ENCODE measurements at places on chromosomes 7 and 10.
A peak's percentile ranks its signal among the peaks of the same experiment; 100 is the strongest.

GRCh38 chr10:117138838-117139580 is 939 bp upstream of the VAX1 start:
- no peak for DNase-seq

- DNase-seq: no peak
These were observed 303.7 kb downstream of the BAMBI start for GRCh38 chr10:28981007-28981406.

DNA sequence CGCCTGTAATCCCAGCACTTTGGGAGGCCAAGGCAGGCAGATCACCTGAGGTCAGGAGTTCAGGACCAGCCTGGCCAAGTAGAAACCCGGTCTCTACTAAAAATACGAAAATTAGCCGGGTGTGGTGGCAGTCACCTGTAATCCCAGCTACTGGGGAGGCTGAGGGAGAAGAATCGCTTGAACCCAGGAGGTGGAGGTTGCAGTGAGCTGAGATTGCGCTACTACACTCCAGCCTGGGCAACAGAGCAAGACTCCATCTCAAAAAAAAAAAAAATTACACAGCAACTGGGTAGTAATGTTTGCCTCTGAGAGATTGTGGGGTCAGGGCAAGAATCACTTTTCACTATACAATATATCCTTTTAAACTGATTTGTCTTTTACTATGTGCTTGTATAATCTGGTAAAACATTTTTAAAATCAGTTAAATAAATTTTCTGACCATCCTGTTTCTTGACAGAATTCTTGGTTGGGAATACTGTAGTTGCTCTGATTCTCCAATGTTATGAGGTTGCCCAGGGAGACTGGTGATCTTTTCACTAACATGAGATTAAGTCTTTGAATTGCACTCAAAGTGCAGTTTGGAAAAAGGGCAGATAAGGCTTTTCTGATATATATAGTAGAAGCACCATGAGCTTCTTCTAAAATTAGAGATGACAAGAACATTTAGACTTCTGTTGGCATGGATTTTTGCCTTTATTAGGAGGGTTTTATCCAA is 1.5 kb downstream of the ENTPD7 start:
- no peak for DNase-seq

DNA sequence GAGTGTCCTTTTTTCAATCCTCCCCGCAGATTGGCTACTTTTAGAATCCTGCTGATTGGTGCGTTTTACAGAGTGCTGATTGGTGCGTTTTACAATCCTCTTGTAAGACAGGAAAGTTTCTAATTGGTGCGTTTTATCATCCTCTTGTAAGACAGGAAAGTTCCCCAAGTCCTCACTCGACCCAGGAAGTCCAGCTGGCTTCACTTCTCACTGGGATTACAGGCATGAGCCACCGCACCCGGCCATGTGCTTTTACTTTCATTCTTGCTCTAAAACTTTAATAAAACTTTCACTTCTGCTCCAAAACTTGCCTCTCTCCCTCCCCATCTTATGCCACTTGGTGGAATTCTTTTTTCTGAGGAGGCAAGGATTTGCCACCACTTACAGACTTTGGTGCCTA is 17.0 kb upstream of the WAPL start:
- no peak for DNase-seq

GRCh38 chr10:113716109-113716910 is 35.2 kb upstream of the PLEKHS1 start:
- DNase-seq: no peak

- DNase-seq: no peak
These were observed 33.0 kb downstream of the BRI3 start for GRCh38 chr7:98314469-98314868.

- DNase-seq: no peak
These were observed 30.5 kb downstream of the ANXA8 start for GRCh38 chr10:47453141-47454007.

- no peak for DNase-seq
These were observed 485.2 kb downstream of the SORCS1 start for GRCh38 chr10:106679314-106679713.

DNA sequence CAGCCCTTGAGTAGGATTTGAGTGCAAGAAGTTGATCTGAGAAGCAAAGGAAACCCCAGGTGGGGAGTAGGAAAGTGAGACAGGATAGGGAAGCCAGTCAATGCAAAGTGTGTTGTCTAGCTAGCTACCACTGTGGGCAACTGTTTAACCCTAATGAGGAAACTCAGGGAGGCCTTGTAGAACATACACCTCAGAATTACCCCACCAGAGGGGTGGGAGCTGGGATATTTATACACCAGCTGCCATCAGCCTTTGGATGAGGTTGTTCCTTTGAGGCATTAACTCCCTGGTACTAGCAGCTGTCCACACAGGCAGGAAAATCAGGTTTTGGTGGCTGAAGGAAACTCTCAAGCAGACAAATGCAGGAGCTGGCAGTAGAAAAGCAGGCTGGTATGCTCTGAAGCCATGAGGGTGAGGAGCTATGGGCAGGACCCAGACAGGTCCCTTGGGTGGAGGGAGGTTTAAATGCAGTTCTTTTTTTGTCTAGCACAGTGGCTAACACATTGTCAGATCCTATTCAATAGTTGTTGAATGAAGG is 60.1 kb upstream of the ARID5B start:
- DNase-seq: no peak

DNA sequence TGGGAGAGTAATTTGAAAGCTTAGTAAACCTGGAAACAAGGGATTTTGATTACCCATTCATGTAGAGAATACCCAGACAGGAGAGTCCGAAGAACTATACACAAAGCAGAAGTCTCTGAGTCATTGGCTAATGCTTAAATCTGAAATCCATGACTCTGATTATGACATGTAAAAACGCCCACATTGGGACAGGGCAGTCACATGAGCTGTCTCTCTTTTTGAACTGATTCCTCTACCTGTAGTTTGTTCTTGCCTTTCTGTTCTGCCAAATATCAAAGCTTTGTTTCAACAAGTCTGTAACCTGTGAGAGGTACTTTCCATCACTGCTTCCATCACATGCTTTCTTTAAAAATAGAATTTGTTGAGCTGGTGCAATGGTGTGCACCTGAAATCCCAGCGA is 4.3 kb upstream of the GPNMB start:
- DNase-seq: no peak

GRCh38 chr7:91103363-91103762 is 160.9 kb upstream of the FZD1 start:
- no peak for DNase-seq

DNA sequence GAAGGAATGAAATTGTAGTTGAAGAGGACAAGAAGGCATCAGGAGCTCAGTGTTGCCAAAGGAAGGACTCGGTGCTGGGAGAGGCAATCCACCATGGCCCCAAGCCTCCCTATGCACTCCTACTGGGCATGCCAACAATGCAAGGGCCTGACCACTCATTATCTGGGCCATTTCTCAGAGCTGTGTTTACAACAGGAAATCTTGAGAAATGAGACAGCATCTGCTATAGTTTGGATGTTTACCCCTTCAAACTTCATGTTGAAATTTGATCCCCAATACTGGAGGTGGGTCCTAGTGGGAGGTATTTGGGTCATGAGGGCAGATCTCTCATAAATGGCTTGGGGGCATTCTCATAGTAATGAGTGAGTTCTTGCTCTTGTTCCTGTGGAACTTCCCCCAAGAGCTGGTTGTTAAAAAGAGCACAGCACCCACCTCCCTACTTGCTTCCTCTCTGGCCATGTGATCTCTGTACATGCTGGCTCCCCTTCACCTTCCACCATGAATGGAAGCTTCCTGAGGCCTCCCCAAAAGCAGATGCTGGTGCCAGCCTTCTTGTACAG is 50.8 kb upstream of the AOAH start:
- no peak for DNase-seq

DNA sequence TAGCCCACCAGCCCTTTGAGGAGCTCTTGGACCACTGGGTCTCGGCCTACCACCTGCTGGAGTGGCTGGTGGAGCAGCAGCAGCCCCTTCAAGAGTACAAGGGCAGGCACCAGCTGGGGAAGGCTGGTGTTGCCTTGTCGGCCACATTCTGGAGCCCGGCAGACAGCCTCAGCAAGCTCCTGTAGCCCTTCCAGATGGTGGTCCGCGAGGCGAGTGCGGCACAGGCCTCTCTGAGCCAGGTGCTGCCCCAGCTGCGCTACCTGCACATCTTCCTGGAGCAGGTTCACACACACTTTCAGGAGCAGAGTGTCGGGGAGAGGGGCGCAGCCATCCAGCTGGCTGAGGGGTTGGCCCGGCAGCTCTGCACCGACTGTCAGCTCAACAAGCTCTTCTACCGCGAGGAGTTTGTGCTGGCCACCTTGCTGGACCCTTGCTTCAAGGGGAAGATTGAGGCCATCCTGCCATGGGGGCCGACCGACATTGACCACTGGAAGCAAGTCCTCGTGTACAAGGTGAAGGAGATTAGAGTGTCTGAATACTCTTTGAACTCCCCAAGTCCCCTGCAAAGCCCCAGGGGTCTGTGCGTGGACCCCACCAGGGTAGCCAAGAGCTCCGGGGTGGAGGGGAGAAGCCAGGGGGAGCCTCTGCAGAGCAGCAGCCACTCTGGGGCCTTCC is 7.0 kb upstream of the ACTR3C start:
- no peak for DNase-seq

- DNase-seq: no peak
These were observed 715.7 kb upstream of the SORCS1 start for GRCh38 chr10:107880185-107880584.

DNA sequence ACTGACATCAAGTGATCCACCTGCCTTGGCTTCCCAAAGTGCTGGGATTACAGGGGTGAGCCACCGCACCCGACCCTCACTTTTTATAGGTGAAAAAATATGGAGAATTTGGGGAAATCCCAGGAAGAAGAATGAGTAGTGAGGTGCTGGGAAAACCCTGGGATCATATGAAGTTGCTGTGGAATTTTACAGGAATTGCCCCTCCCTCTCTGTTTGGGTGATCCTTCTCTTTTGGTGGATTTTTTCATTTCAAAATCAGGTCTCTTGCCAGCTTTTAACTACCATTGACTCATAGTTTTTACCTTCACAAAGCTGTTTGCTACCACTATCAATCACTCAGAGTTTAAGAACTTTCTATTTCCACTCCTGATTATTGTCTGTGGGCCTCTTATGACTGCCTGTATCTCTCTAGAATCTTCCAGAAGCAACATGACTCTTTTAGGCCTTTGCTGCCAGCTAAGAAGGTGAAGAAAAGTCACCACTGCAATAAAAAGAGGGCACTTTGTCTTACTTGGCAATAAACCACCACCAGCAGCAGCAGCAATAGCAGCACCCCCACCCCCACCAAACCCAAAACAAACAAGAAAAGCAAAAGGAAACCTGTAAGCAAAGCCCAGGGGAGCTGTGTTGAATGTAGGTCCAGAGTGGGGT is 4.0 kb upstream of the GIMAP8 start:
- DNase-seq: no peak

DNA sequence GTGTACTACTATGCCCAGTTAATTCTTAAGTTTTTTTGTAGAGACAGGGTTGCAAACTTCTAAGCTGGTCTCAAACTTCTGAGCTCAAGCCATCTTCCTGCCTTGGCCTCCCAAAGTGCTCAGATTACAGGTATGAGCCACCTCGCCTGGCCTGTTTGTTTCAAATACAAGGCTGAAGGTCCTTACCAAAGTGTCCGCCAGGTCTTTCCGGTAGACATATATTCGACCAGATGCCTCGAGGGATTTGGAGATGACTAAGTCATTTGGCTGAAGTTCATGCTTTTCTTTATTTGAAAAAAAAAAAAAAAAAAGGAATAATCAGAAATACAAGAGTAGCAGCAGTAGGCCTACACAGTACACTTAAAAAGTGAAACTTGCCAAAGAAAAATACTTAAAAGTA is 204.5 kb upstream of the CDCA7L start:
- DNase-seq: no peak

GRCh38 chr10:103681617-103682399 is 173.6 kb downstream of the SH3PXD2A start:
- no peak for DNase-seq

GRCh38 chr10:129604333-129605032 is 137.4 kb downstream of the MGMT start:
- DNase-seq: no peak

- DNase-seq: no peak
These were observed 37.3 kb downstream of the ZCCHC24 start for GRCh38 chr10:79407811-79408795.

DNA sequence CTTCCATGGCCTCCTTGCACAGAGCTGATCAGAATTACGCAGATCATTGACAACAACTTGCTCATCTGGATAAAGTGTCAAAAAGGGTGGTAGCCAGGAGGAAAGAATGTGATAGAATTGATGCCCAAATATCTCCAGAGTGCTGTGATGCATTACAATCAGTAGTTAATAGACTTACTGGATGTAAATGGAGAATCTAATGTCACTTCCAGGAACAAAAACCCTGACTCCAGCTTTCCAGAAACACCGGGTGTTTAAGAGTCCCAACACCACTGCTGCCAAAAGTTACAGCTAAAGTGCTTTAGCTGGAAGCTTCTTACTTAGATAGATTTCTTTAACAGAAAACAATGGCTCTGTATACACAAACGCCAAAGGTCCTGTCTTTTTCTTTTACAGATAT is 25.7 kb upstream of the OSBPL3 start:
- no peak for DNase-seq

DNA sequence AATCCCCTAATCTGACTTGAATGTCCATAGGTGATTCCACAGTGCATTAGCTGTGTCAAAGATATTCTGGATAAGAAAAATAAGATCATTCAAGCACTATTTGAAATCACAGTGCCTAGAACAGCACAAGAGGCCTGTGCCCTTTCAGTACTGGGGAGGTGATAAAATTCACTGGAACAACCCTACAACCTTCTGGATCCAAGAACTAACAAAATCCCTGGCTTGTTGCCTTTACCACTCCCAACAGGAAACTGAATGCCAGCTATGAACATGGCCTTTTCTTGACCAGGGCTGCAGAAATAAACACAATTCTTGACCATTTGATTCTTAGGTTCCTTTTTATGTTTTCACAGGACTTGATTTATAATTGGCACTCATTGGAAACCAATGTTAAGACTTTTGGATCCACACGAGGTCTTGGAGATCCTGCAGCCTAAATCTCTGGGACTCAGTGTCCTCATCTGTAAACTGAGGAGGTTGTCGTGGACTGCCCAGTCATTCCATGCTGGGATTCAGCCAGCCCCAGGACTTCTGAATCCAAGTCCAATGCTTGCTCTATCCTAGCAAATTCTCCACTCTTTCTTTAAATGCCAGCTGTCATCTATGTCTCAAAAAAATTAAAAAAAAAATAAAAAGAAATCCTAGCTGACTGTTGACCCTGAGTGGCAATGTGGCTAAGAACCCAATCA is 624.7 kb downstream of the KCNMA1 start:
- DNase-seq: no peak

DNA sequence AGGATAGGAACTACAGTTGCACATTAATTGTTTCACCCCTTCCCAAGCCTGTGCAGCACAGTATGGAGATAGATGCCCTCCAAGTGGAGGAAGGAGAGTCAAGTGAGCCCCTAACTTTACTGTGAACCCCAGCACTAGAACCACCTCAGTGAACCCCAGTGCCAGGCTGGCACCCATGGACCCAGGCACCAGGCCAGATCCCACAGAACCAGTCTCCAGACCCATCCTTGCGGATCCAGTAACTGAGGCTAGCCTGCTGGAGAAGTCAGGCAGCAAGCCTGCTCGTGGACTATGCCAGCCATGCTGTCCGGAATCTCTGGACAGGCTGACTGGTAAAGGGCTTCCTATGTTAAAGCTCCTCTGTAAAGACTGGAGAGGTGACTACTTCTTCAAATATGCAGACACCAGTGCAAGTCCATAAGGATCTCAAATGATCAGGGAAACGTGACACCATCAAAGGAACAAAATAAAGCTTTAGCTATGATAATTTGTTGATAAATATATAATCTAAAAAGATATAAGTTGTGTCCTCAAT is 27.7 kb downstream of the SHOC2 start:
- peak; percentile 14 for DNase-seq

Measured in skeletal muscle cell (primary cell).